HFF-Myc (cell line): ENCODE measurements at places on chromosomes 16 and 17.
A peak's percentile ranks its signal among the peaks of the same experiment; 100 is the strongest.

GRCh38 chr17:53722407-53722806 is 100.3 kb upstream of the KIF2B start:
- peak; percentile 0 for DNase-seq

DNA sequence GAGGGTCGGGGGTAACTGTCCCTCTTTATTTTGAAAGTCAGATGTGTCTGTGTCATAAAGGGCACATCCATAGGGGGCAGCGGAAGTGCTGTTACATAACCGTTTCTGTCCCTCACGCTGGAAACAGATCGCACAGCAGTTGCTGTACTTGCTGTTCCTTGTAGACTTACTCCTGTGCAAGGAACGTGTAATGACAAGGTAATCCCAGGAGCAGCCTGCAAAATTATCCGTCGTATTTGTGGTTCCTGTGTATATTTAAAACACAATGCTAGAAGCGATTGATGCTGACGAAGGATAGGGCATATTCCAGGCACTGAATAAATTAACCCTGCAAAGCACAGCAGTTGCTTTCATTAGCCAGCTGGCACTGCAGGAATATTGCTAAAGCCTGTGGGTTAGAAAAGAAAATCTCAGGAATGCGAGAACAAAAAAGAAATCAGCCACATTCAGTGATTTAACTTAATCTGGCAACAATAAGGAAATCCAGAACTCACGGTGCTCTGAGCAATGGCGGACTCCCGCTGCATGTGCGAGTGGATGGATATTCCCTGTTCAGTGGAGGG is 76.2 kb downstream of the SPECC1 start:
- no peak for DNase-seq

DNA sequence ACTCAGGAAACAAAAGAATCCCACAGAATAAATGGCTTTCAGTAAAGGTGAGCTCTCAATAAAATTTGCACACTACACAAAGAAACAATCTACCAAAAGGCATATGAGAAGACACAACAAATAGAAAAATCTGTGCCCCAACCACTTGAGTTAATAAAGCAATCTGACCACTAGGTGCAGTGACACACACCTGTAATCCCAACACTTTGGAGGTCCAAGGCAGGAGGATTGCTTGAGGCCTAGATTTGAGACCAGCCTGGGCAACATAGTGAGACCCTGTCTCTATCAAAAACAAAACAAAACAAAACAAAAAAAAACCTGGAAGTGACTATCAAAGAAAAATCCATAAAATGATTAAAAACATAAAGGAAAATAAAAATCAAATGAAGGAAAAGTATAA is 9.6 kb upstream of the ABCA5 start:
- DNase-seq: no peak

DNA sequence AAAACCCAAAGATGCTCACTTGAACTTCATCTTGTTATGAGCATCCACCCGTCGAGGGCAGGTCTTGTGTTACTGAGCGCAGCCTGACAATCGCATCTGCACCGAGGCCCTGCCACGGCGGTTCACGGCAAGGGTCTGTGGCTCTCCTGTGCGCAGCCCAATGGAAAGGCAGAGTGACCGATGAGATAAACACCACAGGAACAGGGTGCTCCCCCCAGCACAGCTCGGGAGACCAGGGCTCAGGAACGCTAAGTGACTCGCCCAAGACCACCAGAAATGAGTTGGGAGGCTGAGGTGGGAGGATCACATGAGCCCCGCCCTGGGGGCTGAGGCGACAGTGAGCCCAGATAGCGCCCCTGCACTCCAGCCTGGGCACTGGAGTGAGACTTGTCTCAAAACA is 134.7 kb downstream of the ANKRD11 start:
- DNase-seq: no peak

DNA sequence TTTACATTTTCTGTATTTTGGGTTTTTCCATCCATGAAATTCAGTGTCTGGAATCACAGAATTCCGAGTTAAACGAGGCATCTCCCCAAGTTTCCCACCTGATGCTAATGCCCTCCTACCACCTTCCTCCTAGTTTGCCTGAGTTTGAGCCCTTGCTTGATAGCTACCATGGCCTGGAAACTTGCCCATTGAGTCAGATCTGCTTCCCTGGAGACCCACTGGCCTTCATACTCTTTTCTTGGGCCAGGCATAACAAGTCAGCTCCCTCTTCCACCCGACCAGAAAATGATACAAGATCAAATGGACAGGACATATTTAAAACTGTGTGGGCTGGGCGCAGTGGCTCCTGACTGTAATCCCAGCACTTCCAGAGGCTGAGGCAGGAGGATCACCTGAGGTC is 10.2 kb downstream of the SETD1A start:
- DNase-seq: no peak

DNA sequence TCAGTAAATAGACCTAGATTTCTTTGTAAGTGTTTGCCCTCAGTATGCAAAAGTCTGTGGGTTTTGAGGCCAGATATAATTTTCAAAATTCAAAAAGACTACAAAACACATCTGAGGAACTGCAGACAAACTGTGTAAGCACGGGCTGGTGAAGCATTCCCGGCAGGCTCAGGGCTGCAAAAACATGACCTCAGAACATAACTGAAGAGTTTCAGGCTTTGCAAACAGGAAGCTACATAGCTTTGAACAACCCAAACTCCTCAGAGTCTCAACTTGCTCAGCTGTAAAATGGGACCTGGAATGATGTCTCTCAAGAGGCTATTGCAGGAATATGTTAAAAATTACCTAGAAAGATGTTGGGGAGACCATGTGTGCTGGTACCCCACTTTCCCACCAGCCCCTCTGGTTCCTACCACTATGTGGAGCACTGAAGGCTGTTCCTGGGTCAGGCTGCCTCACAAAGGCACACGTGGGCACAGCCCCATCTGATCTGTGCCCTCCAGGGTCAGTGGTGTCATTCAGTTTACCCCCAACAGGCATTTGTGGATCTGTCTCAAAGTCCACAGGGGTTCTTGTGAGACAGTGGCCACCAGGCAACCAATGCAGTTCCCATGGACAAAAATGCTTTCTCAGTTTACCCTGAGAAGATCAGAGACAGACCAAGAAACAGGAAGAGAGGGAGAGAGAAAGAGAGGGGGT is 72.9 kb downstream of the CREBBP start:
- no peak for DNase-seq

- DNase-seq: no peak
Measured at GRCh38 chr17:67322042-67322787, 44.2 kb downstream of the PSMD12 start.

- DNase-seq: peak; percentile 70
Measured at GRCh38 chr16:58661199-58661830, 23.3 kb downstream of the SLC38A7 start.

DNA sequence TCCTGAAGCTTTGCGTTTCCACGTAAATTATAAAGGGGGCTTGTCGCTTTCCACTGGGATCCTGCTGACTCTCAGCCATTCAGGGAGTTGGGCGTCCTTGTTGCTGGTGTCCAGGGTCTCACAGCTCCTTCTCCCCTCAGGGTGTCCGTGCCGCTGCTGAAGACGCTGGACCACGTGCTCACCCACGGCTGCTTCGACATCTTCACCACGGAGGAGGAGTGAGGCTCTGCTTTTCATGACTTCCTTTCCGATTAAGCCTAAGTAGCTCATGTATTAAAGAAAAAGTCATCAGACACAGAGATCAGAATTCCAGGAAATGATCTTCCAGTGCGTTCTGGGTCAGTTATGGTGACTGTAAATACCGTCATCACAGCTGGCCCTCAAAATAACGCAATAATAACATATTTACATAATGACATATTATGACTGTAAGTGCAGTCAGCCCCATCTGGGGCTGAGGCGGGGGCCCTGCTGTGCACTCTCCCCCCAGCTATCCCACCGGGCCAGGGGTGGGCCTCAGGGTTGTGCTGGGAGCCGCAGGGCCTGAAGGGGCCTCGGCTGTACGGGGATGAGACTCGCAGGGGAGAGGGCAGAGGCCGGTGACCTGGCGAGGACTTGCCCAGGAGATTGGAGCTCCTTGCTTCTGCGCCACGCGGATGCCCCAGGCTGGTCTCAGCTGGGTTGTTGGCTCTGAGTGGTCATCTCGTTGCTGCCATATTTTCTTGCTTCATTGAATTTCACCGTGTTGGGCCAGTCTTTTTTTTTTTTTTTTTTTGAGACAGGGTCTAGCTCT is 92.9 kb upstream of the ZNF750 start:
- no peak for DNase-seq

- no peak for DNase-seq
Measured at GRCh38 chr17:27479838-27480237, 23.6 kb downstream of the KSR1 start.
